ENCODE measurements at places on chromosomes 3 and 15.

DNA sequence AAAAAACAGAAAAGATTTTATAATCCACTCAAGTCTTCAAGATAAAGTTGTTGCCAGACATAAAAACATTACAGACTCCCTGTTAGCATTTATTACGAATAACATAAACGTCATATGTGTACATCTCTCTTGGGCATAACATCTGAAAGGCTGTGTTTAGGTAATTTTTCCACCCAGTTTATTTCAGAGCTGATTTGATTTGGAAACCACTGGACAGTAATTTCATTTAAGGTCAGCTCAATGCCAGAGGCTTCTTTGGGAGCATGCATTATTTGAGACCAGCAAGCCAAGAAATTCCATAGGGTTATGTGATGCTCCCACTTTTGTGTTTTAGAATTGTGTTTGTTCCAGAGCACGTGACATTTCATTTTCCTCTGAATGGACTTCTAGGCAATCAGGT is 196.0 kb downstream of the AKAP13 start:
- DNase-seq = no peak

DNA sequence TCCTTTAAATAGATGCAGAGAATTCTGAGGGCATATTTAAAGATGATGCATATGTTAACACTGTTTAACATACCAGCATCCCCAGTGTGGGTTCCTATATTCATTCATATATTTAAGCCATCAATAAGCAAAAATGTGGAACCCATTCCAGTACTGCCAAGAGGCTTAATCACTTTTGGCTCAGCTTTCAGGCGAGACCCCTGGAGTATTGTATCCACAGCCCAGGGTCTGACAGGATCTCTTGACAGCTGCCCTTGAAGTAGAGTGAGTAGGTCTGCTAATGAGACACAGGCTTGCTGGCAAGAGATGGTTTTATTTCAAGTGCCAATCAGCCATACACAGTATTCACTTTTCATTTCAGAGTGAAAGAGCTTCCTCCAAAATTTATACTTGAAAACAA is 367.3 kb downstream of the OCA2 start:
- no peak for DNase-seq

DNA sequence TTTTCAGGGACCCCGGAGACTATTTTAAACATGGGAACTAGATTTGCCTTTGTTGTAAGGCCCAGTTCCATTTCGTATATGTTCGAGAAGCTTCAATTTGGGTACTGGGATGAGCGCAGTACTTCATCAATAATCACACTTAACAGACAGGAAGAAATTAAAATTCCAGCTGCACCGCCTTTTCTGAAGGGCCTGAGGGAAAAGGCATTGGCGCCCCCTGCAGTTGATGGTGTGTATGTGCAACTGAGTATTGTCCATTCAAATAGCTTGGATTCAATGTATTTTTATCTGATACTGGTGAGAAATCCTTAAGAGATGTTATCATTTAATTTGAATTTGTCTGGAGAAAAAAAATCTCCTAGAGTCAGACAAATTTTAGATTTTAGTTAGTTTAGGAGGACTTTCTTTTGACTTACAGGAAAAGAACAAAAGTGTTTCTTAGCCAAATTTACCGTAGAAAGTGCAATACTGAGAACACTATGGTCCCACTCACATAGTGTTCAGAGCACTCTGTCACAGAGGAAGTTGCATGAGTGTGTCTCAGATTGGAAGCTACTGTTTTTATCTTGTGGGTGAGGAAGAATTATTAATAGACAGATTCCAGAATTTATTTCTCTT is 5.4 kb upstream of the ALDH1A2 start:
- DNase-seq = no peak

- DNase-seq = no peak
Measured at GRCh38 chr3:43867436-43868072, 176.8 kb downstream of the ABHD5 start.

DNA sequence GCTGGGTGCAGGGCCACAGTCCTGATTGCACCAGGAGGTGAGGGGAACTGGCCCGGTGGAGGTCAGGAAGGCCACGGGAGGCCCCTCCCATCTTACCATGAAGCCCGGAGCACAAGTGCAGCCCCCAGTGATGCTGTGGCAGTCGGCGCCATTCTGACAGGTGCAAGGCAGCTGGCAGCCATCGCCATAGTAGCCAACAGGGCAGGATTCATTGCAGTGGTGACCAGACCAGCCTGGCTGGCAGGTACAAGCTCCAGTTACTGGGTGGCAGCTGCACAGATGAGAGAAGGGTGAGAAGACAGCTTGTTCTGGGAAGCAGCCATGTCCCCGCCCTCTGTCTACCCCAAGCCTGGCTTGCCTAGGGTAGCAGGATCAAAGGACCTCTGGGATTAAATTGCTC is 88.2 kb downstream of the RAB11A start:
- no peak for DNase-seq

DNA sequence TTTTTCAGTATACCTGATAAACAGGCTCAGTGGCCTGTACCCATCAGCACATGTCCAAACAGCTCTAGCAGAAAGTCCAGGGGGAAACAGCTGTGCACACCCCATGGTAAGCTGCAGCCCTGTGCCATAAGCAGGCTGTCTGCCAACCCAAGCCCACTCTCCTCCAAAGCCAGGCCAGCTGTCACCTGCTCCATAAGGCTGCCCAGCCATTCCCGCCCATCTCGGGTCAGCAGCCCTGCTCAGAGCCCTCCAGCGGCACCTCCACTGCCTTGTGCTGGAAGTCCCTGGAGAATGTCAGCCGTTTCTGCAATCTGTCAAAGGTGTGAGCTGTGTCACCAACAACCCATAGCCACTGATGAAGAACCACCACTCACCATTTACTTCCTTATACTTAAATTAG is 82.0 kb downstream of the NTRK3 start:
- no peak for DNase-seq

DNA sequence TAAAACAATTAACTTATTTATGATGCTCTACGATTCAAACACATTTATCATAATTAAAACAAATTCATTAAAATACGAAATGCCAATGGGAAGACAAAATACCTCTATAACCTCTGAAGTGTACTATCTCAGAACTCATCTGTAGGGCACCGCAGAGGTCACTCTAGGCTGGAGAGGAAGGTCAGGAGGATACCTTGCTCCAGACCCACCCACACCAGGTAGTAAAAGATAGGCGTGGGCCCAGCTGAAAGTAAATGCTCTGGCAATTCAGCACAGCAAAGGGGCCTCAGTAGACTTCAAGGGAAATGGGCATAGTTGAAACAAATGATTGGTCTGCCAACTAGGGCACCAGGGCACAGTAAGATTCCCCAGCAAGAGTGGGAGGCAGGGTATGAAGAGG is 26.0 kb upstream of the SPPL2A start:
- DNase-seq = no peak

DNA sequence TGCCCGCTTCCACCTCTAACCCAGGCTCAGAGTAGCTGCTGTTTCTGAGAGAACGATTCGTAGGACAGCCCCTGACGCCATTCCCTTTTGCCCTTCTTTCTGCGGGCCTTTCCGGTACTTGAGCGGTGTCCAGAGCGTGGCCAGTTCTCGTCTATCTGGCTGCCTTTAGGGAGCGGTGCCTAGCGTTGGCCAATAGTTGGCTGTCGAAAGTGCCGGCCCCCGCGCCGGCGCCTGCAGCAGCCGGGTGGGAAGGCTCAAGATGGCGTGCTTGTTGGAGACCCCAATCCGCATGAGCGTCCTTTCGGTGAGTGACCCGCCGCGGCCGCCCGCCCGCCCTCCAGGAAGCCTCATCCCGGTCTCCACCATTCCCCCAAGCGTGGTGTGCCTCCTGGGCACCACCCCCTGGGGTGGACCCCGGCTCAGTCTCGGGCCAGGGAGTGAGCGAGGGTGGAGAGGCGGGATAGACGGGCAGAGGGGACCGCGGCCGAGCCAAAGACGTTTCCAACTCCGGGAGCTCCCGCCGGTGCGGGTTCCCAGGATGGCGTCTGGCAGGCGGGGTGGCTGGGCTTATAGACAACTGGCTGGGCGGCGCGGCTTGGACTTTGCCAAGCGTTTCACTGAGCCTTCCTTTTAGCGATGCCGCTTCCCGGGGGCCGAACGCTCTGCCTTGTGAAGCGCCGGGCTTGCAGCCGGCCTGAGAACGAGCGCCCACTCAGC is at the start of gene ARMC8:
ARMC8 (plus strand) TSS at position 6 of the 717 bp plus-strand sequence; CDS start at position 260, 254 bp downstream.
- peak; percentile 6 for DNase-seq

GRCh38 chr3:16179771-16180736 is 5.6 kb downstream of the GALNT15 start:
- no peak for DNase-seq

DNA sequence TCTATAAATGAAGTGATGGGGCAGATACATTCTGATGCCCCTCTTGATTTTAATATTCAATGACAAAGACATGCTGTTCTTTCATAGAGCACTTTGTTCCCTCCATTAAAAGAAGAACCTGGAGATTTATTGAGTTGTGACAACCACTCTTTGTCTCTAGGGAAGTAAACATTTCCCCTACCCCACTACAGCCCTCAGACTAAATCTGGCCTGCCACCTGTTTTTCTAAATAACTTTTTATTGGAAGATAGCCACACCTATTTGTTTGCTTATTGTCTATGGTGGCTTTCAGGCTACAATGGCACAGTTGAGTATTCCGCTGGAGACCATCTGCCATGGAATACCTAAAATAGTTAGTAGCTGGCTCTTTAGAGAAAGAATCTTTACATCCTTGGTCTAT is 41.2 kb upstream of the ZNF385D start:
- no peak for DNase-seq

Measured in stimulated activated CD8-positive, alpha-beta memory T cell treated with anti-CD3 and anti-CD28 coated beads, Interleukin-2, amount 100 ng/mL, for 1 hour (primary cell).